Right renal cortex interstitium (tissue), 3 donors: ENCODE measurements at places on chromosomes 1 and 21.

DNA sequence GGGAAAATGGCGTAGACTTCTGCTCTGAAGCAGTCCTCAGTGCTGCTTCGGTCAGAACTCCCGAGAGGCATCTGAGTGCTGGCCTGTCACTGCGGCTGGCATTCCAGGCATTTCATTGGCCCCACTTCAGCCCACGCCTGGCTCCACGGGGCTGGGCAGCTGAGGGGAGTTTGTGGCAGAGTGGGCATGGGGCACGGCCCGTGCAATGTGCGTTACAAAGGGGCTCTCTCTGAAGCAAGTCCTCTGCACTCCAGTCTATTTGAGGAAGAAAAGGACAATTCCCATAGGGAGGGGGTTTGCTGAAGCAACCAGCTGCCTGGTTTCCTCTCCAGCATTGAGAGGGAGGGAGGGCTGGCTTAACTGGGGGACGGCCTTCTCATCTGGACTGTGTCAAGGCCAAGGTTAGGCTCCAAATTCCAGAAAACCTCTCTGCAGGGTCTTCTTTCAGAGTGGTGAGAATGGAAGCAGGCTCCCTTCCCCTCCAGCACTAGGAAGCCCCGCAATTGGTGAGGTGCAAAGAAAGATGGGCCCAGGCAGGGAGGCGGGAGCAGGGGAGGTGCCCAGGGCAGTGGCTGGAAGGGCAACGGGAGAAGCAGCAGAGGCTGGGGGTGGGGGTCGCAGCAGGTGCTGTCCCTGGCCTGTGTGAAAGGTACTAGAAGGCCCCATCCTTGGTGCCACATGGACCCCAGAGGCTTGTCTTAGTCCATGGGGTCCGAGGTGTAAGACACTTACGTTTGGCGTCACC, 21.1 kb upstream of the GPR157 start:
- no peak for DNase-seq

DNA sequence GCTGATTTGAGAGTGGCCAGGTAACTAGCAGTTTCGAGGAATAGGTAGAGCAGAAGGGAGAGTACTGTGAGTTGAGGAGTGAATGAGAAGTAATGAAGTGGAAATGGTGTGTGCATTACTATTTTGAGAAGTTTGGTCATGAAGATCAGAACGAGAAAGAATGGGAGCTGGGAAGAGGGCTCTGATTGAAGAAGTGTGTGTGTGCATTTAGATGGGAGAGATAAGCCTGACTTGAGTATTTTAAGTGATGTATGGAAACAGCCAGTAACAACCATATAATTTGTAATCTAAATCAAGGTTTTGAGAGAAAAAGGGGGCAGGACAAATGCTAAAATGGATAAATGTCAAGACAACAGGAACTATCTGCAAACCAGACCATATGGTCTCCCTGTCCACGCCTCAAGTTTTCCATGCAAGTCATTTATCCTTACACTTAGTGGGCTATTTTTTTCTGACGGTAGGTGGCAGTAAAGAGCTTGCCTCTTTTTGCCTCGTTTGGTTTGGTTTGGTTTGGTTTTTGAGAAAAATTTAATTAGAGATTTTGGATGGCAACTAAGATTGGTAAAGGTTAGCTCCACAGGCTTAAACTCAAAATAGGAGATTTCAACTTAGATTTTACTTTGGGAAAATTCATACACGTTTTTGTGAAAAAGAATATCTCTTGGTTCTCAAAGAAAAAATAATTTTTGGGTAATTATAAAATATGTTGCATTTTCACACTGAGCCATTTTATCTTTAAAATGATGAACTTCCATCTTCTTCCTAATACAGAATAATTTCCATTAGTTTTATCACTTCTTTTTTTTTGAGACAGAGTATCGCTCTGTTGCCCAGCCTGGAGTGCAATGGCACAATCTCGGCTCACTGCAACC, 9.5 kb upstream of the B3GALNT2 start:
- DNase-seq = peak; percentile 50

DNA sequence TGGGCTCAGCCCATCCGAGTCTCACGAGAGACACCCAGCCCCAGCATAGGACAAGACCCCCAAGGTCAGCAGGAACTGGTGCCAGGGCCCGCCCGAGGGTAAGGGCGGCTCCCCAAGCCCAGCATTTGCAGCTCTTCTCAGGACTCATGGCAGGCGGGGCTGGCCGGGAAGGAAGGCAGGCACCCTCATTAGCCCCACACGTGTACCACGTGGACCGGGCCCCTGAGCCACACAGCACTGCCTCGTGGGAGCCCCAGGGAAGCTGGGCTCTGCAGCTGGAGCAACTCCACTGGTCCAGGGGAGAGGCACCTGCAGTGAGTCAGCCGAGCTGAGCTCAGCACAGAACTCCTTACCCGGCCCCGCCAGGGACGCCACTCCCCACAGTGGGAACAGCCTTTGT, 97.7 kb upstream of the IFFO2 start:
- no peak for DNase-seq

DNA sequence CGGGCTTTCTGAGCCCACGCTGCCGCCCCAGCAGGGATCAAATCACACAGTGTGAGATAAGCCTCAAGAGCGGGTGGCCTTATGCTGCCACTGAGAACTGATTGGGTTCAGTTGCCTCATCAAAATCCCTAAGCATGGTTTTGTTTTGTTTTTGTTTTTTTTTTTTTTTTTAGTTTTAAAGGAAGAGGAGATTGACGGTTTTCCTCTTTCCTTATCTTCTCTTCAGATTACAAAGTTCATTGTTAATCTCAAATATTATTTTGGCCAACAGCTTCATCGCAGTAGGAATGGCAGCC, 651 bp downstream of the COA6 start:
- no peak for DNase-seq

DNA sequence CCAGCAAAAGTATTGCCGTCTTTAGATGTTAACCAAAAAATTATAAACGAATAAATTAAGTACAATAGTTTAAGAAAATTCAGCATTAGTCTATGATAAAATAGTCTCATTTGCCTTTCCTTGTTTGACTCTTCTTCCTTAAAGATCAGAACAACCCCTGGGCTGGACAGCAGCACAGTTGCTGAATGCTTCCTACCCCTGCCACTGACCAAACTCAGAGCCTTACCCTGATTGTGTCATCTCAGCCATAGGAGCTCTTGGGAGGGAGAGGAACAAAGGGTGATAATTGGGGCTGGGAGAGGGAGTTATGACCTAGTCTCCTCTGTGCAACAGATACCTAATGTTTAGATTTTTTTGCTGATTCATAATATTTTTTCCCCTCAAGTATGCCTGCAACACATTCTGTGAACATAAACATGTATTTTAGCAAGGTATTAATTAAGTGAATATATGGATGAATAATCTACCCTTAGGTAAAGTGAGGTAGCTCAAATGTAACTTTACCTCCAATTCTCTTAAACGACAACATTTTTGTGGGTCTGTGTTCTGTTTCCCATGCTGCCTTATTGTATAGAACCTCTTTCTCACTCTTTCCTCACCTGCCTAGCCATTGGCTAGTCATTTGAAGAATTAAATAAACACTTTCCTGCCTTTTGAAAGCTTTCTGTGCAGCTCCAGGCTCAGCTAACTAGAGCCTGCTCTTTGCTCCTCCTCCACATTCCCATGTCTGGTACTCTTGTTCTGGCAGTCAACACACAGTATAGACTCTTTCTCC, 46.1 kb downstream of the FGGY start:
- no peak for DNase-seq
